Activated naive CD8-positive, alpha-beta T cell treated with anti-CD3 and anti-CD28 coated beads, Interleukin-2, amount 10 ng/mL, durations not matched to agents 7 days and 5 days (primary cell): ENCODE measurements at places on chromosomes 3 and 15.
A peak's percentile ranks its signal among the peaks of the same experiment; 100 is the strongest.

DNA sequence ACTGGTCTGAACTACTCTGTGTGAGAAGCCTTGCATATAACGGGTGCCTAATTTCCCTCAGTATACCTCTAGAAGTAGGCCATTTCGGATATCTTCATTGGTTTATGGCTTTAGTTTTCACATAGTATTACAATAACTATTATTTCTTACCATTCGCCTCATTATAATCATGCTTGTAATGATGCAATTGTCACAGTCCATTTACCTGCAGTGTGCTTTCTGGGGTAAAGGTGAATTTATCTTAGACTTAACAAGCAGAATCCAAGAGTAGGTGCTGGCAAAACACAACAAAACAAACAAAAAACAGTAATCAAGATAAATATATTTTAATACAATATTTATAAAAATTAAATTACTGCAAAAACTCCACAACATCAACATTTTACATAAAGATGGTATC, 246.0 kb downstream of the WDR72 start:
- DNase-seq, result no peak

GRCh38 chr3:68919000-68919399, 13.3 kb downstream of the TAFA4 start:
- no peak for DNase-seq

- no peak for DNase-seq
These were observed 89.3 kb upstream of the BHLHE40 start for GRCh38 chr3:4889896-4890295.

- peak; percentile 86 for DNase-seq
These were observed 185.1 kb downstream of the GOLGA6L6 start for GRCh38 chr15:20356444-20356910.

- no peak for DNase-seq
These were observed 46.9 kb downstream of the GADL1 start for GRCh38 chr3:30847592-30847991.

DNA sequence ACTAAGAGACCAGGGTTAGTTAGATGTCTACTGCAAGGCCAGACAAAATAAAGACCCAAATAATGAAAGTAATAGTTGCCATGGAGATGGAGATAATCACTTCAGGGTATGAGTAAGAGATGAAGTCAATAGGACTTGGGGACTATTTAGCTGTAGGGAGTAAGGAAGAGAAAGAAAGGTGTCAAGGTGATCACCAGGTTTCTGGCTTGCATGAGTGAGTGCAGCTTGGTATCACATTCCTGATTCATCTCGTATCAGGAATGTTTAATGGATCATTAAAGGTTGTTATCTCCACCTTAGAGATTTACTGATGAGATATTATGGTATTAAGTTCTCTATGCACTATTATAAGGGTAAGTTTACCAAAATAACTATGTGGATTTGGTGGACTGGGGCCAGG, 357.4 kb upstream of the ATP11B start:
- DNase-seq, result no peak

DNA sequence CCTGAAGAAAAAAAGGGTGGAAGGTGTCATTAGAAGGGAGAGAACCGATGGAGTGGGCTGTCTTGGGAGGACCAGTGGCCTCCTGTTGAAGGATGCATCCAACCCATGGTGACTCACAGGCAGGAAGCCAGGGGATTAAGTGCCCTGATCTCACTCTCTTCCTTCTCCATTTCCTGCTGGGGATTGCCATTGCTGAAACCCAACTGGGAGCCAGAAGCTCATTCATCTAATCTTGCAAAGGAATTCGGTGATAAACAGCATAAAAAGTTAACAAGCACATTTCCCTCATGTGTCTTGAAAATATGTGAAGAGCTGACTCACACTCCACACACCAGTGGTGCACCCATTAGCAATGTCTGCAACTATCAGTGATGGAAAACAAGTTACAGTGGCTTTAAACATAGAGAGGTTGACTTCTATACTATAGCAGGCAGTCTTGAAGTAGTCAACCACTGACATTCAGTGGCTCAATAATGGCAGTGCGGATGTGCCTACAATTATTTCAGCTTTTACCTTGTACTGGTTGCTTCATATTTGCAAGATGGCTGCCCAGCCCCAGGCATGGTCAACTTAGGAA, 12.8 kb upstream of the CSRNP1 start:
- no peak for DNase-seq

DNA sequence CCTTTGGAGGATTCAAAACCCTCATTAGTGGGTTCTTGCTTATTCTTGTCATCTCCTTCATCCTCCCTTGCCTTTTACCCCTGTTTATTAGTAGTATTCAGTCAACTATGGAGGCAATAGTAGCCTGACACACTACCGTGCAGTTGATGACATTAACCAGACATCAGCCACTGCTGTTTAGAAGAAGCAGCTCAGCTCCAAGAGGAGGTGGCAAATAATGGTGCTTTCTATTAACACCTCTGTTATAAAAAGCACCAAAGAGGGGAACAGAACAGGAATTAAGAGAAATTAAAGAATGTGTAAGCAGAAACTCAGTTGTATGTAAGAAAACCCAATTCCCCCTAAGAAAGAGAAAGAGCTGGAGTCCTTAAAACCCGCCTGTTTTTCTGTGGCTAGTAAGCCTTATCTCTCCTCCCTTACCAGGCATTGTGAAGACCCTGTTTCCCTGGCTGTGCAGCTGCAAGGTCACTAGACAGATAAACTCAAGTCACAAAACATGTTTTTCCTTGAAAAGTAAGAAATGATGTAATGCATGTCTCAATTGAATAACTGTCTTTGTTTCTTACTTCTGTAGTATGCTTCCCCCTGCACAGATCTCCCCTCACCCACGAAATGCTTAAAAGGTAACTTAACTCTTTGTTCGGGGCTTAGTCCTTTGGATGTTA, 21.2 kb downstream of the CCR4 start:
- no peak for DNase-seq

- DNase-seq, result no peak
These were observed 34.2 kb downstream of the MAGEF1 start for GRCh38 chr3:184677344-184678316.
